ENCODE measurements at places on chromosomes 7 and 10.

DNA sequence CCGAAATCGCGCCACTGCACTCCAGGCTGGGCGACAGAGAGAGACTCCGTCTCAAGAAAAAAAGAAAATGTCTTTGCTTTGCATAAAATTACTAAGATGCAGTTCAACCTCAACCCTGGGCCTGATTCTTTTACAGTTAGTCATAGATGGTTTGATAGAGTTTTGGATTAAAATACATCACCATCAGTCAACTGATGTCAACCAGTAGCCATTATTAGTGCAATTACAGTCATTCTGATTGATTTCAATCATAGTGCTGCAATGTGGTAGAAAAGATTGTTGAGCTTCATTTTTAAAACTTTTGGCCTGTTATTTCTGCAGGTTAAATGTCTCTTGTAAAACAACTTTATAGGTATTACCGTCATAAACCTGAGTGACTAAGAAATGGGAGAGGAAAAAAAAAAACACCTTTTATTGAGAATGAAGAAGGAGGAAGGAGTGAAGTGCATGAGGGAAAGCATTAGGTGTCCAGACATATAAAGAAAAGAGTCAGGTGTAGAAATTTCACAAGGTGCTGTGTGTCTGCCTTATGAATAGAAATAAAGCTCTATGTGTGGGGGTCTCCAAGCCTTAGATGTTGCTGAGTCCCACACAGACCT is 150.6 kb downstream of the TRIL start:
- no peak for DNase-seq

- no peak for DNase-seq
Observed at GRCh38 chr7:29883462-29884398, 77.4 kb downstream of the WIPF3 start.

DNA sequence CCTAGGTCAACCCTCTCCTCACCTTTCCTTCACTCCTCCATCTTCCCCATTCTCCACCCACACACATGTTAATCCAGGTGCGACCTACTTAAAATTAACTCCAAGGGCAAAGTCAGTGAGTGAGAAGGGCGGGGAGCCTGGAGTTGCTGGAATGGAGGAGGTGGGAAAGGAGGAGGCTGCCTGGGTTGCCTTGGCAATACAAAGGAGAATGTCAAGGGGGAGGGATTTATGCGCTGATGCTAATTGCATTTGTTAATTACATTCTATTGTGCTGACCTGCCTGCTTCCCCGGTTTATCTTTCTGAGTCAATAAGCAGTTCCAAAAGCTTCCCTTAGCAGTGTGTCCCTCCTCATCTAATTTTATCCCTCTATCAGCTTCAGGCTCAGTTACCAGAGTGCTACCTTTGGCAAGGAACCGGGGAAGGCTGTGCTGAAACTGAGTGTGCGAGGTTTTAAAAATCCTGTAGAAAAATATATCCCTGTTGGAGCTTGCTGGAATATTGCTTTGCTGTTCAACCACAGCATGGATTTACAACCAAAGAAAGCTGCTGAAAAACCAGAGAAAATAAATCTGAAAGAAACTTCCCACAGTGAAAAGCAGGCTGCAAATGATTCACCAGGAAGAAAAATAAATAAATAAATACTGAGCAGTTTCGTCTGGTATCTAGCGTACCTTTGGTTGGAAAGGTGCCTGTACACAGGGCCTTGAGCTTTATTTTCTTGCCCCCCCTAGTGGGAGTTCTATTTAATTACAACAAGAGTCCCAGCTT is 113.2 kb upstream of the DGKB start:
- DNase-seq, result peak; percentile 58

- DNase-seq, result no peak
Observed at GRCh38 chr7:38594949-38595348, 36.2 kb downstream of the AMPH start.

- DNase-seq, result no peak
Observed at GRCh38 chr10:22265839-22266537, 48.2 kb upstream of the EBLN1 start.

DNA sequence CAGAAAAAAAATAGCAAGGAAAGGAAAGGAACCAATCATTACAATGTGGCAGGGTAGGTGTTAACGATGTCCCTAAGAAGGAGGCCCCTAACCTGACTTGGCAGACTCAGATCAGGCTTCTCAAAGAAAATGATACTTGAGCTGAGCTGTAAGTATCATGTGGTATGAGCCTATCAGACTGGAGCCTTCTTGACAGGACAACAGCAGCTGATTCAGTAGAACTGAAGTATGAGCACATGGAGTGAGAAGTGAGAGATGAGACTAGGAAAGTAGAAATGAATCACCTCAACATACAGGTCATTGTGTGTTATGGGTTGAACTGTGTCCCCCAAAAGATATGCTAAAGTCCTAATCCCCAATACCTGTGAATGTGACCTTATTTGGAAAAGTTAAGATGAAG is 66.3 kb downstream of the MTERF1 start:
- no peak for DNase-seq

GRCh38 chr7:4242706-4243105 is 439.4 kb upstream of the FOXK1 start:
- DNase-seq, result no peak

DNA sequence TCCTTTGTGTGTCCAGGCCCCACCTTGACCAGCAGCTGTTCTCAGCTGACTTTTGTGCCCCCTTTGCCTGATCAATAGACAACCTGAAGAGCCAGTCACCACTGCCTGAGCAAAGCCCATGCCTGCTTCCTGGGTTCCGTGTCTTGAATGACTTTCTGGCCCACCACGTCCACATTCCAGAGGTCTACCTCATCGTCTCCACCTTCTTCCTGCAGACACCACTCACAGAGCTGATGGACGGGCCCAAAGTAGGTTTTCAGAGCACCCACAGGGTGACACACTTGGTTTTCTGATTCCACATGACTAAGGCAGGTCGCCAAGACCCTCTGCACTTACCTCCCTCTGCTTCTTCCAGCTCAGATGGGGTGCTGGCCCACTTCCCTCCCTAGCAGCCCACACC is 126.8 kb downstream of the WDFY4 start:
- no peak for DNase-seq

DNA sequence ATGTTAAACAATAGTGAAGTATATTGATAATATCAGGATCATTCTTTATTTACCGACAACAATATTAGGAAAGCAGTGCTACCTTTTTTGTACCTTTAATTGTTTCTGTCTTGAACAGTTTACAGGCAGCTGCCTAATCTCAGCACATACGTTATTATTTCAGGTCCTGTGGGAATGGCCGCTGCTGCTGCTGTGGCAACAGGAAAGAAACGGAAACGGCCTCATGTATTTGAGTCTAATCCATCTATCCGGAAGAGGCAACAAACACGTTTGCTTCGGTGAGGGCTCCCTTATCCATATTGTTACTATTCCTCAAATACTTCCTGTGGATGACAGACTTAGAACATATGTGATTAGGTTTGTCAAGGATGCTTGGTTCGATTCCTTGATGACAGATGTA is 59.7 kb downstream of the NRF1 start:
- no peak for DNase-seq

- DNase-seq, result no peak
Observed at GRCh38 chr10:101609481-101609880, 21.4 kb downstream of the DPCD start.

- no peak for DNase-seq
Observed at GRCh38 chr7:103093429-103093828, 18.5 kb downstream of the ARMC10 start.

DNA sequence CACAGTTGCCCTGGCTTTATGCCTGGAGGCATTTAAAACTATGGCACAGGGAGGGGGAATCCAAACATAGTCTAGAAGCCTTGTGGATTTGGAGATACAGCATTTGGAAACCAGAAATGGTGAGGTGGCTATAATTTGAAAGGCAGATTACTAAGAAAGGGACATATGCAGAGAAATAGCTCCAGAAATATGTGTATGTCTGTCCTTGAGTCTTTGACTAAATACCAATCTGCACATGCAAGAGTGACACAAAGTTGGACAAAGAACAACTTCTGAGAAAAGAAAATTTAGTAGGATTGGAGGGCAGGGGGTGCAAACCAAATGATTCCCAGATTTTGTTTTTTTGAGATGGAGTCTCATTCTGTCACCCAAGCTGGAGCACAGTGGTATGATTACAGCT is 229.6 kb downstream of the TMEM26 start:
- no peak for DNase-seq

- no peak for DNase-seq
Observed at GRCh38 chr10:49508249-49508648, 30.7 kb downstream of the ERCC6 start.

DNA sequence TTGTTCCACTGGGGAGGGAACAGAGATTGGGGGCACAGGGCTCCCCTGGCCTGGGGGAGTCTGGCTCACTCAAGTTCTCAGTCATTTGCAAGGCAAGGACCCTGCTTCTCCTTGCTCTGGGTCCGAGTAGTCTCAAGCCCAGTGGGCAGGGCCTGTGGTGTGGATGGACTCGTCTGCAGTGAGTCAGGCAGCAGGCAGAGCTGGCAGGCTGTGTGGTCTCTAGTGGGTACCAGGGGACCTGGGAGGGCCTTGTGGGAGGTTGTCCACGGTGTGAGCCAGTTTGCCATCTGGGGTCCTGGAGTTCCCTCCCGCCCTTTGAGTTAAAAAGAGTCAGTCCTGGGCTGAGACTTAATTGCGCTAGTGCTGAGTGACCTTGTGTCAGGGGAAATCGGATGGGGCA is 8.8 kb upstream of the SH2D4B start:
- no peak for DNase-seq

DNA sequence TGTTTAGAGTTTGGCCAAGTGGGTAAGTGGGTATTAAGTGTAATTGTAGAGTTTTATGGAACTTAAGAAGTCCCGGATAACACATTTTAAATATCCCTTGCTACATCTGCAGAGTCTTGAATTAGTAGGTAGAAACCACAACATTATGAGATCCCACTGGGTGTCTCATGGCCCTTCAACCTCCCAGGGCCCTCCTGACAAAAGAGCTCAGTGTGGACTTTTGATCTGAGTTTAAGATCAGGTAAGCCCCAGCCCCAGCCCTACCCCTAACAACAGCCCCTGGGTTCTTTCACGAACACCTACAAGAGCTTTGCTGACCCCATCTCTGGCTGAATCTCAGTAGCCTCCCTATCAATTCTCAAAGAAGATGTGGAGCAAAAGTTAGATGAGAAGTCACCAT is 65.4 kb upstream of the STK17A start:
- no peak for DNase-seq

DNA sequence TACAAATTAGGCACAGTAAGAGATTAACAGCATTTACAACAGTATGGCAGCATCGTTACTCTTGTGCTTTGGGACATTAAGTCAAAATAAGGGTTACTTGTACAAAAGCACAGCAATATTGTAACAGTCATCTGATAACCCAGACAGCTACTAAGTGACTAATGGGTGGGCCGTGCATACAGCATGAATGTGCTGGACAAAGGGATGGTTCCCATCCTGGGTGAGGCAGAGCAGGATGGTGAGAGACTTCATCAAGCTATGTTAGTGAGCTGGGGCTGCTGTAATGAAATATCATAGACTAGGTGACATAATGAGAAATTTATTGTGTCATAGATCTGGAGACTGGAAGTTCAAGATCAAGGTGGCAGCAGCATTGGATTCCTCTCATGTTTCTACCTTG is 25.4 kb downstream of the EDRF1 start:
- no peak for DNase-seq

DNA sequence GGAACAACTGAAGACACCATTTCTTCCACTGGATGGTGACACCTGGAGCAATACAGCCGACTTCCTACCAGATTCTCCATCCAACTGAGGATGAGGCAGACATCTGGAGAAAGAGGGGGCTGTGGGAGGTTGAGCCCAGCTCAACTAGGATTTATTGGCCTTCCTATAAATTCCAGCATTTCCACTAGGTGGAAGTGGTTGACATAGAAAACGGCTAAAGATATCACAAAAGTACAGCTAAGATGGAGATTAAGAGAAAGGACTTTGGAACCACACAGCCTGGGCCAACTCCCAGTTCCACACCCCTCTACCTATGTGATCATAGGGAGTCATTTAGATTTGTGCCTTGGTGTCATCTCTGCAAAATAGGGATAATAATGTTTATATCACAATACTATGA is 61.3 kb upstream of the CAV2 start:
- no peak for DNase-seq

GRCh38 chr7:25087855-25088254 is 37.2 kb downstream of the CYCS start:
- no peak for DNase-seq

GRCh38 chr7:48424731-48425130 is 253.5 kb downstream of the ABCA13 start:
- no peak for DNase-seq

DNA sequence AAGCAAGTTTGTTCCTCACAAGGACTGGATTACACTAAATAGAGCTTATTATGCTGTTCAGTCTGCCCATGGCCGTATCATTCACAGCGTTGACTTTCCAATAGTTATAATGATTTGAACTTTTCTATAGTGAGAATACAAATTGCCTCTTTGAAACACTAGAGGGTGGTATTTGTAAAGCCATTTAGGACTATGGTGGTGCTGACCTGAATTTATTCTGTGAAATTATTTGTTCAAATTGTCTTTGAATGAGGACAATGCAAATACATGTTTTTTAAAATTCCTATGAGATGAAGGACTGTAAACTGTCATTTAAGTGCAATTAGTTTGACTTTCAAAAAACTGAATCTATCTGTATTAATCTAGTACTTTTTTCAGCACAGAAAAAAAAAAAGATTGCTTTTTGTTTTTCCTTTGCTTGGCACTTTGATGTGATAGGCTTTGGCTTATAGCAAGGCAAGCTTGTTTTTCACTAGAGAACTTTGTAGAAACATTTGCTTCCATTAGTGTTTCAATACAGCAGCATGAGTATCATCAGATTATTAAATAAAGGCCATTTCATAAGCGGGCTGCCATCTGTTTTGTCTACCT is 122.7 kb upstream of the TMEM229A start:
- peak; percentile 71 for DNase-seq

GRCh38 chr7:108152198-108152597 is 22.0 kb upstream of the LAMB4 start:
- DNase-seq, result no peak

- DNase-seq, result no peak
Observed at GRCh38 chr10:110357252-110357780, 52.6 kb upstream of the SMNDC1 start.

DNA sequence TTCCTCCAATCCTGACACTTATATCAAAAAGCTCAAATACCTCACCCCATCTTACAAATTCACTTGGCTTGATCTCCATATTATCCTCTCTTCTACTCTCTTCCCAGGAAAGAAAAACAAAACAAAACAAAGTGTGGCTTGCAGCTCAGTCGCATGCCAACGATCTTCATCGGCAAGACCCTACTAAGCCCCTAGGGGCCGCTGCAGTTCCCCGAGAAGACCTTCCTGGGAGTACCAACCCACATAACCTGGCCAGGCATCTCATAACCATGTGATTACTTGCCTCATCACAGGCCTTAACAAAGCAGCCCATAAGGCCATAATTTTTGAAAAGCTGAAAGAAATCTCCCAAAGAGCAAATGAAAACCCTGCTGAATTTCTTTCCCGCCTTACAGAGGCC is 103.7 kb downstream of the ZNF92 start:
- DNase-seq, result peak; percentile 14

- DNase-seq, result no peak
Observed at GRCh38 chr10:111989136-111989911, 194.2 kb downstream of the GPAM start.
